ENCODE measurements at places on chromosomes 2 and 18.

DNA sequence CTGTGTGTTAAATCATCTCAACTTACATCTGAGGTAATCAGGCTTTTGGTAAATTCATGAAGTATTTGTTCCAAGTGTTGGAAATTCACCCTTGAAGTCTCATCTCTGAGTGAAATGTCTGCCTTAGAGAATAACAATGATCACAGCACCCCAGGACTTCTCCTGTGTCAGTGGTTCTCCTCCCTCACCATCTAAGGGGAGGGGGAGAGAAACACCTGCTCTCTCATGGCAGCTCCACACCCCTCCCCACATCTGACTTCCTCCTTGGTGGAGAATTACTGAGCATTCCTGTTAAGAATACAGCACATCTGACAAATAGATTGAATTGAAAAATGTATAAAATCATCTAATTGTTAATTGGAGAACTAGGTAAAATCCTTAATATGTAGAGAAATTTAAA, 532.1 kb downstream of the RNF144A start:
- DNase-seq: no peak

DNA sequence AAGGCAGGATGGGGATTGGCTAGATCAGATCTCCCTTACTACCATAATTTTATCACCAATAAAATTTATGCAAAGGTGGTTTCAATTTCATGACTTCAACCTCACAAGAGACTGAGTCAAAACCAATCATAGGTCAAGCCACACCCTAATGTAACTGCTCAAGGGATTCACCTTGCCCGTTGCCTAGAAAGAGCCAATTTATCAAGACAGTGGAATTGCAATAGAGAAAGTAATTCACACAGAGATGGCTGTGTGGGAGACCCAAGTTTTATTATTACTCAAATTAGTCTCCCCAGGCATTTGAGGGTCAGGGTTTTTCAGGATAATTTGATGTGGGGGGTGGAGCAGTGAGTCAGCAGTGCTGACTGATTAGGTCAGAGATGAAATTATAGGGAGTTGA, 340.6 kb downstream of the RND3 start:
- DNase-seq: no peak

GRCh38 chr2:69578198-69578540, 65.4 kb downstream of the AAK1 start:
- no peak for DNase-seq

- DNase-seq: no peak
These were observed 56.9 kb downstream of the CTIF start for GRCh38 chr18:48595703-48596218.

DNA sequence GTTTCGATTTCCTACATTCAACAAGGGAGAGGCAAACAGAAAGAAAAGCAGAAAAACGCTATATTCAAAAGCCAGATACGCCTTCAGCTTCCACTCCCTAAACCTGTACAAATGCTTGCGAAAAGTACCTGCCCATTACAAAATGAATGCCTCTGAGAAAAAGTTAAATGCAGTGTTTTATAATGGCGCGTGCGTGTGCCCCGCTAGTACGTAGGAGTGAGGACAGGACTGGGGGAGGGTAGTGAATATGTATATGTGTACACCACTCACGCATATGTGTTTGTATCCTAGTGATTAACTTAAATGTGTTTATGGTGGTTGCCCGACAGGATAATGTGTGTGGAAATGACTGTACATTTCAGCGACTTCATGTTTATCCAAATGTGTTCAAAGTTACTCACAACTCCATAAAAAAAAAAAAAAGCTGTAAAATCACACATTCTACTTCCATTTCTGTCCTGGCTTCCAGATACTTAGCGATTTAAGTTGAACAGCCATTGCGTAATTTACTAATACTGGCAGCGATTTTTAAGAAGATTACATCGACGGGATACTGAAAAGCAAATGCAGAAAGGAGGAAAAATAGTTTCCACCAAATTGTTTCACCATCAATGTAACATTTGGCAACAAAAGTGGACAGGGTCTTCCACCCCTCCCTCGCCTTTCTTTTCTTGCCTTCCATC, 1.3 kb downstream of the NEUROD1 start:
- no peak for DNase-seq

DNA sequence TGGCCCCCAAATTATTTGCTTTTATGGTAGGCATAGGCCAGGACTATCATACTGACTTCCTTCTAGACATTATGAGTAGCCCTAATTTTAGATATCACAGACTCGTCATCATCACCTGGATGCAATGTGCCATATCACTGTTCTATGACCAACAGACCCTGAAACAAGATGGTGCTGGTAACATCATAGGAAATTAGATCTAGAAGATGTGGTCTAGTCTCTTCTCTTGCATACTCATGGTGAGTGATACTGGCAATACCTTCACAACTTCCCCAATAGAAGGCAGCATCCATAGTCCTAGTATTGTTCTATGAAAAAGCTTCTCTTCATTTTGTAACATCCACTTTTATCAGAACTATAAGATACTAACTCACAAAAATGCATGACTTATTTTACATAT, 116.3 kb upstream of the ITGA4 start:
- no peak for DNase-seq

DNA sequence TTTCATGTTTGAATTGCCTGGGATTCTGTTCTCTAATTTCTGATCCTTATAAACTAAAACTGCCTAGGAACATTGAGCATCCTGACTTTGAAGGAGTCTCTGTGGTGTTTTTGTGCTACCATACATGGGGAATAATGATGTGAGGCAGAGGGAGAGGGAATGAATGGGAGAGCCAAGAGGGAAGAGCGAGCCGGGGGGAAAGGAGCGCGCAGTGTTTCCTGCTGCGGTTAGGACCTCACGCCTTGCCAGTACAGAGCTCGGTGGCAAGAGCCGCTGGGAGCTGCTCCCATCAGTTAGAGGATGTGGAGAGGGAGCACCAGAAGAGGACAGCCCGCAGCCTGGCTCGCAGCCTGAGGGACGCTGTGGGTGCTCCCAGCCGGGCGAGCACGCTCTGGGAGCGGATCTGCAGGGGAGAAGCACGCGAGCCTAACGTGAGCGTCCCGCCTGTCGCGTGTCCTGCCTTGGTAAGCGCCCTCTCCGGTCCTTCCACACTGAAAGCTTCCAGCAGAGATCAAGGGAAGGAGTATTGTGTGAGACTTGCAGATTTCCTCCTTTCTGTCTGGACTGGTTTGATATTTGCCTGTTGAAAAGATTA, 114.7 kb downstream of the FAM210A start:
- peak; percentile 65 for DNase-seq

GRCh38 chr18:46334868-46335281, 230.7 kb downstream of the HAUS1 start:
- no peak for DNase-seq

- DNase-seq: peak; percentile 61
These were observed 456.3 kb downstream of the DLGAP1 start for GRCh38 chr18:3998698-3999333.

DNA sequence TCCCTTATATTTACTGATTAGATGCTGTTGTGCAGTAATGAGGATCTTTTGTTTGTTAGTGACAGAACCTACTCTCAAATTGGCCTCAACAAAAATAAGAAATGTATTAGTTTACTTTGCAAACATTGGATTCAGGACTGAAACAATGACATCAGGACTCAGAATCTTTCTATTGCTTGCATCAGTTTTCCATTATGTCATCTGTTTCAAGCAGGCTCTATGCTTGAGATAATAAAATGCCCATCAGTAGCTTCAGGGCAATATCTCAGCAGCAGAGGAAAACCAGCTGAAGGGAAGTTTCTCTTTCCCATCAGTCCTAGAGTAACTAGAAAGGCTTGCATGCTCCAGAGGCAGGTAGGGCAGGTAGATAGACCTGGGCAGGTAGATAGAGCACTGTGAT, 375.5 kb upstream of the SLC8A1 start:
- DNase-seq: no peak

DNA sequence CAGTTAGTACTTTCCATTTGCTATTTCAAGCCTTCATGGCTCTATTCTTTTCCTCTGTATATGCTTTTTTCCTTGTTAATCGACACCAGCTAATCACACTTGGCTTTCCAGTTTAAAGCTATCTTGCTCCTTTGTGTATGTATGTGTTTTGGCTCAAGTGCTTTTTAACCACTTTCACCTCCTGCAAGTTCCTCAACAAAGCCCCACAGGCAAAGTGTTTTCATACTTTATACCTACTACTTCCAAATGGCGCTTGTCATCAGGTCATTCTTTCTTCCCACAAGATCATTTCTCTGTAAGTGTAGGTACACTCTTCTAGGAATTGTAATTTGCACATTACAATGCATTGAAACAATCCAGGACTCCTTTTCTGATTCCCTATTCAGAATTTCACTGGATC, 64.0 kb upstream of the FIGN start:
- DNase-seq: no peak

DNA sequence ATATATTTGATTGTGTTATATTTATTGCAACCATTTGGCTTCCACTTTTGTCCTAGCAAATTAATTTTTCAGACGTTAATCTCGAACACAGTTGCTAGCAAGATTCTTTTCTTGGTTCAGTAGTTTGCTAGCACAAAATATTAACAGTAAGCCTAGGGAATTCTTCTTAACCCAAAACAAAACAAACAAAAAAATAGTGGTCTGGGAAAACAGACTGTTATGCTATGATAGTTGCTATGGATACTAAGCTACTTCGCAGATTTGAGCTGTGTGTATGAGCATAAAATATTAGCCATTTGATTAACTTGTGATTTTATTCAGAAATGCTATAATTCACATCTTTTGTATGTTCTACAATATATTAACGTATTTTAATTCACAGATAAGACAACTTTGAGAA, 541.5 kb upstream of the NETO1 start:
- DNase-seq: no peak

- DNase-seq: no peak
These were observed 221.4 kb upstream of the TRIB2 start for GRCh38 chr2:12495247-12495868.

DNA sequence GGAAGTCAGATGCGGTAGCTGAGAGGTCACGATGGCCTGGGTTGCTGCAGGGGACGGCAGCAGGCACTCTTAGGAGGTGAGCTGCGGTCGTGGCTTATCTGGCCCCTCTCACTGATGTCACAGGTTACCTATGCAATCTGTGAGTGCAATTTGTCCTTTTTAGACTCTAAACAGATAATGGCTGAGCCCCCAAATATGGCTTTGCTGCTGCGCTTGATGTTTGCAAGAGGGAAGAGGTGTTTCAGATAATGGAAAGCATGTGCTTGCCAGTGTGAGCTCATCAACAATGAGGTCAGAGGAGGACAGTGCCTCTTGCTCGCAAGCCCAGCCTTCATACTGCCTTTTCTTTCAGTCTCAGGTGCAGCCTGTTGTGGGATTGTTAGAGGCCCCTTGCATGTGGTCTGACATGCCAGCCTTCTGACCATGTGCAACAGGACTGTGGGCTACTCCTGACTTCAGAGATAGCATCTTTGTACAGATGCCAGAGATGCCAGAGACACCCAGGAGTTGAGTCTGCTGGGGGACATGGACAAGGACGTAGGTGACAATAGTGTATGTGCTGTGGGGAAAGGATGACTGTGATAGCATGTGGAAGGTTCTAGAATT, 151.3 kb downstream of the TANC1 start:
- no peak for DNase-seq

DNA sequence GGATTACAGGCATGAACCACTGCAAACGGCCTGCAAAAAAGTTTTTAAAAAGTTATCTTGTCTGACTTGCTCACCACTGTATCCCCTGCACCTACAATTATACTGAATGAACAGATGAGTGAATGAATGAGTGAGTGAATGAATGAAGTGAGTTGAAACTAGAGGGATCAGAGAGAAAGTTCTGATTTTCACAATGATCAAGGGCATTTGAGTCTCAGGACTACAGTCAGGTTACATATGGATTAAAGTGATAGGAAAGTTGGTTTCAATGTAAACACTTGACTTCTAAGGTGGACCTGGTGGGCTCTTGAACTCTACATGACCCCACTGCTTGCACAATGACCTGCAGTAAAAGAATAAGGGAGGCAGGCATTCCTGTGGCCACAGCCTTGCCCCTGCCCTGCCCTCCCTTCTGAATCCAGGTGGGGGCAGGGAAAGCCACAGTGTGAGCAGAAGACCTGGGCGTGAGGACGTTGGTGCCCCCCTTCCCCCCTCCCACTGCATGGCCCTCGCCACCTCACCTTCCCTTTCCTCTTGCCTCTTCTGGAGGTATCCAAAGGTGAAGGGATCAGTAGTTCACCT, 10.7 kb downstream of the C2orf80 start:
- DNase-seq: no peak

DNA sequence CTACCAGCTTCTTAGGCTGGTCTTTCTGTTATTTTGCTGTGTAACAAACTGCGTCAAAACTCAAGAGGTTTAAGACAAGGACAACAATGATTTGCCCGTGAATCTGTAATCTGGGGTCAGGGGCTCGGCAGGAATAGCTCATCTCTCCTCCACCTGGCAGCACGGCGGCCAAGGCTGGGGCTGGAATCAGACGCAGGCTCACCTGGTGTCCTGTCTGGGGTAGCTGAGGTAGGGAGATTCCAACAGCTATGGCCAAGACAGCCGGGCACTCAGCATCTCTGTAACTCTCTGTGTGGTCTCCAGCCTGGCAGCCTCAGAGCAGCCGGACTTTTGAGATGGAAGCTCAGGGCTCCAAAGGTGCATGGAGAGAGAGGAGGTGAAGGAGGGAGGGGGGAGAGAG, 42.3 kb downstream of the DNER start:
- no peak for DNase-seq

DNA sequence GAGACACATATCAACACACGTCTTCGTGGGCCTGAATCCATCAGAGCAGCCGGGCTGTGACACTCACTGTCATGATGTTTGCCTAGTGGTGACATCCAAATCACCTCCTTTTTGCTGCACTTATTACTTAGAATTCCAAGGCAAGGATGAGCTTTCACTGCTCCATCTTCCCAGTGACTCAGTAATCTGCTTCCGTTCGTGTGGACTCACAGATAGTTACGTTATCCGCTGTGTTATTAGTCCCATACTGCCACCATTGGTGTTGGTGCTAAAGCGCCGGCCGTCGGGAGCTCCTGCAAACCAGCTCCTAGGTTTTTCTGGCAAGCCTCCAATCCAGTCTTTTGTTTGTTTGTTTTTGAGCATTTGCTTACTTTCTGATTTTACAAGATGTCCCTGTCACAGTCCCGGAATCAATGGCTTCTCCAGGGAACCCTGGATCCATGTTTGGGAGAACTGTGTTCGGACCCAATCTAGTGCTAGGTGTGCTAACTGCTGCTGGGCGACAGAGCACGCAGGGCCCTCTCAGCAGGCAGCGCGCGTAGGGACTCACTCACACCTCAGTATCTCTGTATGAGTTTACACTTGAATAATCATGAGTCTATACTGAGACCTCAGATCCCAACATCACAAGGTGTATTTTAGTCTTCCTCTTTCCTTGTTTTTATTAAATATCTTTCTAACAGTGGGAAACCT, 42.6 kb downstream of the HDAC4 start:
- peak; percentile 27 for DNase-seq

- no peak for DNase-seq
These were observed 63.3 kb downstream of the ZNF407 start for GRCh38 chr18:74661008-74661407.

- DNase-seq: peak; percentile 6
These were observed 1.3 kb upstream of the USP34 start for GRCh38 chr2:61471905-61472805.

- no peak for DNase-seq
These were observed 1748.4 kb upstream of the CELF4 start for GRCh38 chr18:39313992-39314391.

DNA sequence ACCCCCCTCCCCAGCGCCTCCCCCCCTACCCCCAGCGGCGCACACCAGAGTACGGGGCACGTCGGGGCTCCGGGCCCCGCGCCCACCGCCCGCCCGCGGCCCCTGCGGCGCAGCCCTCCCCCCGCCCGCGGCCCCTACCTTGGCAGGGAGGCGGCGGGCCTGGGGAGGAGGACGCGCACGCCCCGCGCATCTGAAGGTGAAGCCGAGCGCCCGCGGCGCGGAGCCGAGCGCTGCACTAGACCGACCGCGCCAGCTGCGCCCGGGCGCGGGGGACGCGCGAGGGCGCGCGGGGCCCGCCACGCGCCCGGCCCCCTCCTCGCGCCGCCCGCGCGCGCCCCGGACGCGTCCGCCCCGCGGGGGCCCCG, at the start of gene ZNF516:
Gene ZNF516, minus strand, starts transcription at position 237 of the 365 bp plus-strand sequence. CDS start 52,188 bp downstream, outside the sequence.
- DNase-seq: no peak

All from fibroblast of skin of back (primary cell).